Central memory CD8-positive, alpha-beta T cell (primary cell): ENCODE measurements at places on chromosomes 13 and 19.

- no peak for DNase-seq
Observed at GRCh38 chr13:37192956-37193355, 87.5 kb upstream of the CSNK1A1L start.

DNA sequence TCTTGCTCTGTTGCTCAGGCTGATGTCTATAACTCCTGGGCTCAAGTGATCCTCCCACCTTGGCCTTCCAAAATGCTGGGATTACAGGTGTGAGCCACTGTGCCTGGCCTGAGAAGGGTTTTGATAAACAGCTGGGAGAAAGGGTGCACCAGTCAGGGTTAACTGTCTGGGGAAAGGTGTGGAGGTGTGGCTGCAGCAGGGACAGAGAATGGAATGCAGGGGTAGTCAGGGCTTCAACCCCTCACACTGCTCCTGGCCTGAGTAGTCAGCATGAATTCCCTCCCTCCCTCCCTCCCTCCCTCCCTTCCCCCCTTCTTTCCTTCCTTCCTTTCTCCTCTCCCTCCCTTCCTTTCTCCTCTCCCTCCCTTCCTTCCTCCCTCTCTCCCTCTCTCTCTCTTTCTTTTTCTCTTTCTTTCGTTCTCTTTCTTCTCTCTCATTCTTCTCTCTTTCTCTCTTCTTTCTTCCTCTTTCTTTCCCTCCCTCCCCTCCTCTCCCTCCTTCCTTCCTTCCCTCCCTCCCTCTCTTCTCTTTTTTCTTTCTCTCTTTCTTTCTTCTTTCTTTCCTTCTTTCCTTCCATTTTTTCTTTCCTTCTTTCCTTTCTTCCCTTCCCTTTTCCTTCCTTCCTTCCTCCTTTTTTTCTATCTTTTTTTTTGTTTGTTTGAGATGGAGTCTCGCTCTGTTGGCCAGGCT, 16.0 kb downstream of the MYO1F start:
- DNase-seq = no peak

GRCh38 chr13:112664501-112665203, 25.2 kb upstream of the ATP11A start:
- no peak for DNase-seq

DNA sequence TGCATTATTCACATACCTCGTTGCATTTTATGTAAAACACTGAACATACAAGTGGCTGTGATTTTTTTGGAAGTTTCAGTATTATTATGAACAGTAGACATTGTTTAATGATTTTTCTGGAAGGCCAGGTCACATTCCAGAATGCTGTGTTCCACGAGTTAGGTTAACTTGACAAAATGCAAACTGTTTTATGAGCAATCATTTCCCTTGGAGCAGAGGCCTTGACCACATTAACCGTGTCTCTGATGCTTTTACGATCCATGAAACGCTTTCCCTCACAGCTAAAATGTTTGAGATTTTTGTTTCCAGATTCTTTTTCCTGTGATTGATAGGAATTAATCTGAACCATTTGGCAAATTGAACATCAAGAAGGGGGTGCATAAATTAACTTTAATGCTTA, 57.8 kb downstream of the MBNL2 start:
- no peak for DNase-seq

DNA sequence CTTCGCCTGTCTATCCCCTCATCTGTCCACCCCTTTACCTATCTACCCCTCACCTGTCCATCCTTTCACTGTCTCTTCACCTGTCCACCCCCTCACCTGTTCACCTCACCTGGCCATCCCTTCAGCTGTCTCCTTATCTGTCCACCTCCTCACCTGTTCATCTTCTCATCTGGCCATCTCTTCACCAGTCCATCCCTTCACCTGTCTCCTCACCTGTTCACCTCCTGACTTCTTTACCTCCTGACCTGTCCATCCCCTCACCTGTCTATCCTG, 13.2 kb upstream of the KANK2 start:
- no peak for DNase-seq

GRCh38 chr13:100954430-100955305, 280.1 kb upstream of the TMTC4 start:
- no peak for DNase-seq

- DNase-seq = no peak
Observed at GRCh38 chr19:16249826-16250404, 52.2 kb downstream of the AP1M1 start.

- no peak for DNase-seq
Observed at GRCh38 chr19:7918615-7919421, 1.3 kb upstream of the SNAPC2 start.

GRCh38 chr19:58326501-58326913, 287 bp upstream of the ZSCAN22 start:
- no peak for DNase-seq

DNA sequence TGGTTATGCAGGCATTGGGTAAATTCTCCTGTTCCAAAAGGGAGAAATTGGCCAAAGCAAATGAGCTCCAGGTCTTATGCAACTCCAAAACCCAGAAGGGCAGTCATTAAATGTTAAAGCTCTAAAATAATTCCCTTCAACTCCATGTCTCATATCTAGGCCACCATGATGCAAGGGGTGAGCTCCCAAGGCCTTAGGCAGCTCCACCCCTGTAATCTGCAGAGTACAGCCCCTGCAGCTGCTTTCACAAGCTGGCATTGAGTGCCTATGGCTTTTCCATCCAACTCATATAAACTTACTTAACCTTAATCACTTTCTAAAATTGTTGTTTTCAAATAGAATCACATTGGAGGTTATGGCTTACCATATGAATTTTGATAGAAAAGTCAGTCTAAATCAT, 44.7 kb upstream of the ZNF429 start:
- DNase-seq = no peak

DNA sequence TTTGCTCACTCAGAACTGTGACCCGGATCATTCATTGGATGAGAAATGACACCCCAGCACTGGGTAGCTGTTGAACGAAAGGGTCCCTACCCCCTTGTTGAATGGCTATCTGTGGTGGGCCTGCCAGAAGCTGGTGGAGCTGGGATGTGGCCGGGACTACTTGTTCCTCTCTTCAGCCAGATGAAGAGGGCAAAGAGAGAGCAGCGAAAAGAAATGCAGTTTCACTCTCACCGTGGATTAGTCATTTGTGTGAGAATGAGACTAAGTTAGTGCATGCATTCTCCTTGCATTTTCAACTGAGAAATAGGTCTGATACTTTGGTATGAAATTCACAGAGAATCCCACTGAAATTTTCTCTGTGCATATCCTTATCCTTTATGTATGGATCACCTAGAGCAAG, 553.1 kb downstream of the IRS2 start:
- no peak for DNase-seq

DNA sequence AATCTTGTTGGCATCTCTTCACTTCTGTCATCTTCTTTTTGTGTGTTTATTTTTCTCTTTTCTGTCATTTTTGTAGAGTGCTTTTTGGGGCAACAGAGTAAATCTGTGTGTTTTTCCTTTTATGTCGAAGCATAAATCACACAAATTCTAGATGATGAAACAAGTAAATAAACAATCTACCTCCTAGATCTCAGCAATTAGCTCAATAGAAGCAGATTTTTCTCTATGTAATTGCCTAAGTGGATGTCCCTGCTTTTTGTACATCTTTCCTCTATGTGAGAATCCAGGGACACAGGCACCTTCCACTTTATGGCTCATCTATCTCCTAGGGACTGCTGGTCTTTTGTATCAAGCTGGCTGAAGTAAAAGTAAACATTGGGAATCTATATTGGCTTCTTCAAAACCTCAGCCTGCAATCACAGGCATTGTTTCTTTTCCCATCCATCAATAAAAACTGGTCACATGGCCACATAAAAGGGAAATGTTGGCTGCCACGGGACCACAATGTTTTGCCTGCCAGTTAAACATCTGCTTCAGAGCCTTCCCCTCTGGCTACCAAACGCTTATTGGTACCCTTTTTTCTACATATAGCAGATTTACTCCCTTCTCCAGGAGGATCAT, 323.8 kb downstream of the LMO7 start:
- no peak for DNase-seq

DNA sequence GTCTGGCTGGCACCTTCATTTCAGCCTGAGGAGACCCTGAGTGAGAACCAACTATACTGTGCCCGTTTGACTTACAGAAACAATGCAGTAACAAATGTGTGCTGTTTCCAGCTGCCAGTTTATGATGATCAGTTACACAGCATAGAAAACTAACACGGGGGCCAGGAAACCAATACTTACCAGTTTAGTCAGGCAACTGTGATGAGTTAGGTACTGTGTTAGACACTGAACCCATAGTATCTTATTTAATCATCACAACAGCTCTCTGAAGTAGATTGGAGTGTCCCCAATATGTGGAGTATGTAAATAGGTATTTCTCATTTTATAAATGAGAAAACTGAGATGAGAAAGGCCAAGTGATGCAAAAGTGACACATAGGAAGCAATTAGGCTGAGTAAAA, 620.9 kb upstream of the KLF12 start:
- no peak for DNase-seq
